ENCODE measurements at places on chromosomes 7 and 10.

- no peak for DNase-seq
Observed at GRCh38 chr7:138500892-138501291, 40.8 kb downstream of the TRIM24 start.

- DNase-seq: no peak
Observed at GRCh38 chr10:71005337-71006305, 117.3 kb upstream of the PCBD1 start.

DNA sequence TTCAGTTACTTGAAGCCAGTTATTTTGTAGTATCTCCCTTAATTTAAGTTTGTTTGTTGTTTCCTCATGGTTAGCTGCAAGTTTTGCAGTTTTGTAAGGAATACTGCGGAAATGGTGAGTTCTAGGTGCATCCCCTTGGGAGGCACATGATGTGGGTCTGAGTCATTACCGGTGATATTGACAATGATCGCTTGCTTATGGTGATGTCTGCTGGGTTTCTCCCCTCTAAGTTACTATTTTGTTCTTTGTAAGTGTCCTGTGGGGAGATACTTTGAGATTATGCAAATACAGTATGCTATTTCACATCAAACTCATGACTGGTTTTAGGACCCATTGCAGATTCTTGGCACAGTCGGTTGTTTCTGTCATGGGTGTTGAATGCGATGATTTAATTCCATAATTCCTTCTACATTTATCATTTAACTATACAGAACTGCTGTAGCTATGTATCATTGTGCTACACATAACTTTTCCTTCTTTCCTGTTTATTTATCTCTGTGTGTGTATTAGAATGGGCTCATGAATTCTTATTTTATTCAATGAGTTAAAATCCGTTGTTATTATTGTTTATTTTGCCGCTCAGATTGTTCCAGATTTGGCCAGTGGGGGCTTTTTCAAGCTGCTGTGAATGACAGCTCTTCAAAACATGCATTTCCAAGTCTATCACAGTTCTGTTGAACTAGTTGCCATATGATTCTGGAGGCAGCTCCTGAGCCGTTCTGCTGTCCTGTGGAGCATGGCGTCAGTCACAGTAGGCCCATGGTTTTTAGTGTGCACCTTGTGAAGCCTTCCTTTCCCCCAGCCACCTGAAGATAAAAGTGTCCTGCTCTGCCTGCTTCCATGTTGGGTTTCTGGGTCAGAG, 18.4 kb downstream of the TSPAN14 start:
- DNase-seq: peak; percentile 75

DNA sequence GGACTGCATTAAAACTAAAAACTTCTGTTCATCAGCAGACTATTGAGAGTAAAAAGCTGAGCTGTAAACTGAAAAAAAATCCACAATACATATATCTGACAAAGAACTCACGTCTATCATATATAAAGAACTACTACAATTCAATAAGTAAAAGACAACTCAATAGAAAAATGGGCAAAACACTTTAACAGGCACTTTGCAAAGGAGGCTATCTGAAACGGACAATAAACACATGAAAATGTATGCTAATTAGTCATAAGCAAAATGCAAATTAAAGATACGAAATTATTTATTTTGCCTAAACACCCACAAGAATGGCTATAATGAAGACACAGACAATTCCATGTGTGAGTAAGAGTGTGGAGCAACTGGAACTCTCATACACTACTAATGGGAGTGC, 18.1 kb downstream of the CARD11 start:
- DNase-seq: no peak

DNA sequence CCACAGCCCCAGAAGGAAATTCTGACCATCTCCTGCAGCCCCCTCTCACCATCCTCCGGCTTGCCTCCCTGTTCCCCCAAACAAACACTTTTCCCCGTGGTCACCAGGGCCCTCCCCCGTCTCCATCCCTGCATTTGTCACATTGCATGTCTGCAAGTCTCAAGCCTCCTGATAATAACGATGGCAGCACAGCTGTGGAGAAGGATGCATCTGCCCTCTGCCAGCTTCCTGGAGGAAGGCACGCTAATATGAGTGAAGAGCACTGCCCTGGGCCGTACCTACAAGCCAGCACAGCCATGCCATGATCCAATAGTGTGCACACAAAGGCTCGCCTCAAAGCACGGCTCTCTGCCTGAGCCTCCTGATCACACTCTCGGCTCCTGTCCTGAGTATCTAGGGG, 98.5 kb downstream of the SLIT1 start:
- no peak for DNase-seq

GRCh38 chr10:125190946-125191345, 30.6 kb upstream of the CTBP2 start:
- no peak for DNase-seq

- DNase-seq: no peak
Observed at GRCh38 chr7:106570948-106571418, 90.0 kb downstream of the CCDC71L start.

DNA sequence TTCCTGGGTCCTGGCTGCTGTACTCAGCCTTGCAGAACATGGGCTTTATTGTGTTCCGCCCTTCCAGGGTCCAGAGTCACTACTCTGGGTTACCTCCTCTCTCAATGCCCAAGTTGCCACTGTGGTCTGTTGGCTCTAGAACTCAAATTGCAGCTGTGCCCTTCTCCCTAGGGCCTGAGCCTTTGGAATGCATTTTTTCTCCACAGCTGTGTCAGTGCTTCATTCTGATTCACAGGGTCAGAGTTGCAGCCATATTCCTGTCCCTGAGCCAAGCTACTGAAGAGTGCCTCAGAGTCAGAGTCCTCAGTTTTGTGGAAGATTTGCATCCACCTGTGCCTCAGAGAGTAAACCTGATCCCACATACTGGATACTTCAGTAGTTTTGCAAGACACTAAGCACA, 167.5 kb downstream of the ITGB1 start:
- no peak for DNase-seq

GRCh38 chr7:149846436-149847046, 8.4 kb downstream of the ZNF862 start:
- peak; percentile 8 for DNase-seq

DNA sequence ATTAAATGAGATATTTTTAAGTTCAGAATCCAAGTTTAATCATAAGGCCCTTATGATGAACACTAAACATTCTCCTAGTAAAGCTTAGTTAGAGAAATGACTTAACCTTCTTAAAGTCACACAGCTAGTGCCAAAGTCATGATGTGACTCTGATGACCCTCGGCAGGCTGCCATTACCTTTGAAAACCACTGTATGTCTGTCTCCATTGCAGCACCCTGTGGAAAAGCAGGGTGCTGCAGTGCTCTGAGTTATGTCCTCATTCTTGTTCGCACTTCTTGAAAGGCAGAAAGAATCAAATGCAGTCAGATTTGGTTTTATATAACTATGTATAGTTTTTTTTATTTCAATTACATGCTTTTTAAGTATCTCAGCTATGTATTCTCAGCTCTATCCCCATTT, 105.0 kb downstream of the PHTF2 start:
- DNase-seq: peak; percentile 19

GRCh38 chr7:151243408-151244195, 4.9 kb downstream of the SMARCD3 start:
- DNase-seq: no peak

GRCh38 chr7:131057015-131057793, 270.5 kb upstream of the MKLN1 start:
- no peak for DNase-seq

DNA sequence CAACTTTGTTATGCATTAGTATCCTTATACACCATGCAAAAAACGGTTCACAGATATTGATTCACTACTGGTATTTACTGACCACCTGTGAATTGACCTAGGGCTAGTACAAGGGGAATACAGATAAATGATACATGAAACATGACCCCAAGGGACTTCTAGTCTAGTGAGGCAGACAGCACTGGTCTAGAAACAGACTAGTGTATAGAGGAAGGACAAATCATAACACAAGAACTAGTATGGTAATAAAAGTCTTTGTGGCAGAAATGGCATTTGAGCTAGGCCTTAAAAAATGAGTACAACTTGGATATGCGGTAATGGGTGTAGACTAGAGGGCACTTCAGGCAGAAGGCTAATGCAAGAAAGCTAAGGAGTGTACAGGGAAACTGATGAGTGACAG, 86.6 kb downstream of the SLC25A13 start:
- no peak for DNase-seq

- DNase-seq: no peak
Observed at GRCh38 chr10:79396520-79396919, 48.9 kb downstream of the ZCCHC24 start.

DNA sequence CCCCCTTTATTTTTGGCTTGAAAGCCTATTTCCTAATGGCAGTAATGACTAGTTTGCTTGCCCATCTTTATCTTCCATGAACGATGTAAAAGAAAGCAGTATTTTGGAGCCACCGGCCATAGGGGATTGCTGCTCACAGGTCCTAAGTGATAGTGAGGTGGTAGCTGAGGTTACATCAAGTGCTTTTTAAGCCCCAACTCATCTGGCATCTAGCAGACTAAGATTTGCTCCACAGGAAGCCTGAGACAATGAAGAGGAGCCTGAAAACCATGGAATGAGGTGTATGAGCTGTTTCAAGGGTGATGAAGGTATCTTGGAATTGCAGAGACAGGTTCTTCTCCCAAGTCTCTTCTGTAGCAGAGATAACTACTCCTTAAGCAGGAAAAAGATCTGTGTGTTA, 496.3 kb downstream of the XPNPEP1 start:
- DNase-seq: no peak

DNA sequence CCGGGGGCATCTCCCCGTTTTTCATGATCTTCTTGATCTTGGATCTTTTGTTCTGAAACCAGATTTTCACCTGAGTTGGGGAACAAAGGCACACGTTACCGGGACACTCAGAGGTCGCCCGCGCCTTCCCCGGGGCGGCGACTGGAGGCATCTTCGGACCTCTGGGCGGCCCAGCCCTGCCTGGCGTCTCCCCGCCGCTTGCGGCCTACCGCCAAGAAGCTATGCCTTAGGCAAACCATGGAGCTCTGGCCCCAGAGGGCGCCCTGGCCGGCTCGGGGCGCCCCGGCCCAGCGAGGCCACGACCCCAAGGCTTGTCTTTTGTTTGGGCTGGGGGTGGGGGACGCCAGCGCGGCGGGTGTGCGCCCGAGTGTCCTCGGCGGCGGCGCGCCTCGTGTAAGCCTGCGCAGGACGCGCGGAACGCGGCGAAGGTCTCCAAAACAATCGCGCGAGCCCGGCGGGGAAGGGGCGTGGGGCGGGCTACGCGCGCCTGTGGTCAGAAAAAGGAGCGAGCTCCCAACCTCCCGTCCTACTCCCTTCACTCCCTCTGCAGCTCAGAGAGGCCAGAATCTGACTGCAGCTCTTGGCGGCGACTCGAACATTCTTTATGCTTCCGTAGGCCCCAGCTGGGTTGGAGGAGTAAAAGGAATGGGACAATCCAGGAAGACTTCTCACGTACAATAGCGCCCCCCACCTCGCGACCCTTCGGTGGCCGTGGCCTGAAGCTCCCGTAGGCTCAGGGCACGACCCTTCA, 3.5 kb downstream of the DLX5 start:
- DNase-seq: no peak

GRCh38 chr10:63027531-63027930, 105.6 kb upstream of the NRBF2 start:
- no peak for DNase-seq

DNA sequence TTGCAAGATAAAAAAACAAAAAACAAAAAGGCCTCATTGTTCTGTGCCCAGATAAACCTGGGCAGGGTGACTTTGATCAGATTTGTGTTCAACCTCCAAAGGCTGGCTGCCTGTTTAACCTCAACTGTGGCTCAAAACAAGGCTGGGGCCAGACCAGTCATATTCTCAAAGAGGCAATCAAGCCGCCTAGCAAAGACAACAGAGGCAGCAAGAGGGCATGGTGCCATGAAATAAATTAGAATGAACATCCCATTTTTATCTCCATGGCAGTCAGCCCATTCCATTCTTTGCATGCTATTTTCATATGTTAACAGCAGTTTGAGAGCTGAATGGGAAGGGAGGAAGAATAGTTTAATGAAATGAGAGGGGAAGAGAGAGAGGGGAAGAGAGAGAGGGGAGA, 1150.3 kb downstream of the TYW1 start:
- no peak for DNase-seq

GRCh38 chr7:120064565-120064964, 208.4 kb upstream of the KCND2 start:
- peak; percentile 13 for DNase-seq

GRCh38 chr10:58797356-58797755, 284.7 kb downstream of the BICC1 start:
- no peak for DNase-seq

DNA sequence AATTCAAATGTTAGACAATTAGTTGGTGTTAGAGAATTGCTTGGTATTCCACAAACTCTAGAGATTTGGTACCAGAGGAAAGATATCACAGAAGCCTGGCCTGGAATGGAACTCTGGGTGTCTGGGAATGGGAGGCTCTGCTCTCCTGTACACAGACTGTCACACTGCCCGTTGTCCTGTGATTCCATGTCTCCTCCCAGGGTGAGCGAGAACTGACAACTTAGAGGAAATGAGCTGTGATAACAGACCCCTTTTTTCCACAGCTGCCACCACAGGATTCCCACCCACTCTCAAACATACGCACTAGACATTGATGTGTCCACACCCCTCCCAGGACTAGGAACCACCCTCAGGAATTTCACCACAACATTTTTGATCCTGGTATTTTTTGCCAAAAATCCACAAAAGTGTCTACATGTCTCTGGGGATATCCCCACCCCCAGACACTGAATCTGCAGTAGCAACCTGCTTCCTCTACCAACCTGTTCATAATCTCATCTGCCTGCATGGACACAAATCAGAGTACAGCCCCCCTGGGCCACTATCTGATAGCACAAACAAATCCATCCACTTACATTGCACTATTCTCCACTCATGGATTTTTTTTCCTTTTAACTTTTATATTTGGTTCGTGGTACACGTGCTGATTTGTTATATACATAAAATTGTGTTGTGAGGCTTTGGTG, 4.7 kb downstream of the ZNF273 start:
- DNase-seq: no peak

- no peak for DNase-seq
Observed at GRCh38 chr7:128891110-128891941, 19.2 kb downstream of the KCP start.

DNA sequence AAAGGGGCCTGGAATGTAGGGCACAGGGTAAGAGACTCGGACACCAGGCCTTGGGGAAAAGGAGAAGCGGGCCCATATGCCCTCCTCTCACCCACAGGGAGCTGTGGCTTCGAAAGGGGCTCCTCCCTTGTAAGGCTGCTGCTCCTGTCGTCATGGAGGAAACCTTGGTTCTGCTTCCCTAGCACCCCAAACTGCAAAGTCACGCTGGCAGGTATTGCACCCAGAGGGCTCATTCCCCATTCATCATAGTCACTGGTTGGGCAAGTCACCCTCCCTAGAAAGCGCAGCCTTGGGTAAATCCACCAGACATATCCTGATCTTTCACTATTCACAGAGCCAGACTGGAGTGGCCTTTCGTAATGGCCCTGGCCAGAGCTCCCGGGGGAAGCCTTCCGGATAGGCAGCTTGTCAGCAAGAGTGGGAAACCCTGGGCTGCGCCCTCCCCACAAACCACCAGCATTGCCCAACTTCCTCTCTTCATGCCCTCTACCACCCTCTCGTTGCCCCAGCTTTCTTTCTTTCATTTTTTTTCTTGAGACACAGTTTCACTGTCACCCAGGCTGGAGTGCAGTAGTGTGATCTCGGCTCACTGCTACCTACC, 121.0 kb downstream of the HIP1 start:
- DNase-seq: no peak

- DNase-seq: no peak
Observed at GRCh38 chr7:29749701-29750321, 56.5 kb upstream of the WIPF3 start.

All from GM12864 (cell line).